ENCODE measurements at places on chromosomes 13 and 19.

DNA sequence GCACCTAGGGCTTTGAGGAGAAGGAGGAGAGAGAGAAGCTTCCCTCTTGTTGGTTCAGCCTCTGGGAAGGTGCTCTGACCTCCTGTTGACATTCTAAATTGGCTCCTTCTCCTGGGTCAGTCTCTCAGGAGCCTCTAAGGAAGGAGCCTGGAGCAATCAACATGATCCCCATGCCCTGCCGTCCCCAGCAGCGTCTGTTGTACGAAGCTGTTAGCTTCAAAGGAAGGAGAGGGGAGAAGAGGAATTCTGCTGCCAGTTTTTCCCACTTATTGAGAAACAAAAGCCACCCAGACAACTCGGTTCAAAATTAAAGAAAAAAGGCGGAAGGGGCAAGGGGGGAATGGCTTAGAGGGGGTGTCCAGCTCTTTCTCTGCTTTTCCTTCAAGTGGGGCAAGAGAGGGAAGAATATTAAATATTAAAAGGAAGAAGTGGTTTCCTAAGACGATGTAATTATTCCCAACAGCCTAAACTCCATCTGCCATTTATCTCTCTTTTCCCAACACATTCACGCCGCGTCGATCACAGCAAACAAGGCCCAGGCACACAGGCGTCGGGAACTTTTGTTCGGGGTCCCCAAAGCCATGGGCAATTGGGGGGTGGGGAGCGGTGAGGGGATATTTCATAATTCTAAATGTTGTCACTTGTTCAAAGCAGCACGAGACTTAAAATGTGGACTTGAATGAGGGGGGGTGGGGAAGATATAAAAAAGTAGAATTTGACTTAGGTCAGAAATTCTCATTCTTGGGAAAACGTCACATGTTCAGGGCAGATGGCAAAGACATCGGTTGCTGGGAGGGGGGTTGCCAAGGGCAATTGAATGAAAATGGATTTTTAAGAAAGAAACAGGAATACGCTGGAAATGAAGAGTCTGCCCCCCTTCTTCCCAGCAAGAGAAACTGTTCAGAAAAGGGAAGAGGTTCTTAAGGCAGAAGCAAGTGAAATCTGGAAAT, 116.8 kb upstream of the CACNA1A start:
- DNase-seq: no peak

DNA sequence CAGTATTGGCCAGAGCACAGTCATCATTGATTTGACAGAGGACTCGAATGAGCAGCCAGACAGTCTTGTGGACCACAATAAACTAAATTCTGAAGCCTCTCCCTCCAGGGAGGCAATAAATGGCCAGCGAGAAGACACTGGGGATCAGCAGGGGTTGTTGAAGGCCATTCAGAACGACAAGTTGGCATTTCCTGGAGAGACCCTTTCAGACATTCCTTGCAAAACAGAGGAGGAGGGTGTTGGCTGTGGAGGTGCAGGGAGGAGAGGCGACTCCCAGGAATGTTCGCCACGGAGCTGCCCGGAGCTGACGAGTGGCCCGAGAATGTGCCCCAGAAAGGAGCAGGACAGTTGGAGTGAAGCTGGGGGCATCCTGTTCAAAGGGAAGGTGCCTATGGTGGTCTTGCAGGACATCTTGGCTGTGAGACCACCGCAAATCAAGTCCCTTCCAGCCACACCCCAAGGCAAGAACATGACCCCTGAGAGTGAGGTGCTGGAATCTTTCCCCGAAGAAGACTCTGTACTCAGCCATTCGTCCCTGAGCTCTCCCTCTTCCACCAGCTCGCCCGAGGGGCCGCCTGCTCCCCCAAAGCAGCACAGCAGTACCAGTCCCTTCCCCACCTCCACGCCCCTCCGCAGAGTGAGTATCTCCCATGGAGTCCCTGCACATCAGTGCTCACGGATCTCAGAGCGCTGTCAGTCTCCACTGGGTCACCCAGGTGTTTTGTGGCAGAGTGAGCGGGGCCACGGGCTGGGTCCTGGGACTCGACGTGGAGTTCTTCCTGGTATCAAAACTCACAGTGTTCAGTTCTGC, 6.9 kb downstream of the CHAF1A start:
- no peak for DNase-seq

DNA sequence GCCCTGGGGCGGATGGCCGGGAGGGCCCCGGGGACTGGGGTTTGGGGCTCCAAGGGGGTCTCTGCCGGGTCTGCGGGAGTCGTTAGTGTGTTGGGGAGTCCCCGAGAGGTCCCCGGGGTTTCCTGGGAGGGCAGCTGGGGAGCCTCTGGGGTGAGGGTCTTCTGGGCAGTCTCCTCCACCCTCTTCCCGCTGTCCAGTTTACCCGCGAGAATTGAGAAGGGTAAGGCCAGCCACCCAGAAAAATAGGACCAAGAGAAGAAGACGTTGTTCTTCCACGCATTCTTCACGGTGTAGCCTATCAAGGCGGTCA, 1.0 kb upstream of the ETFB start:
- DNase-seq: no peak

DNA sequence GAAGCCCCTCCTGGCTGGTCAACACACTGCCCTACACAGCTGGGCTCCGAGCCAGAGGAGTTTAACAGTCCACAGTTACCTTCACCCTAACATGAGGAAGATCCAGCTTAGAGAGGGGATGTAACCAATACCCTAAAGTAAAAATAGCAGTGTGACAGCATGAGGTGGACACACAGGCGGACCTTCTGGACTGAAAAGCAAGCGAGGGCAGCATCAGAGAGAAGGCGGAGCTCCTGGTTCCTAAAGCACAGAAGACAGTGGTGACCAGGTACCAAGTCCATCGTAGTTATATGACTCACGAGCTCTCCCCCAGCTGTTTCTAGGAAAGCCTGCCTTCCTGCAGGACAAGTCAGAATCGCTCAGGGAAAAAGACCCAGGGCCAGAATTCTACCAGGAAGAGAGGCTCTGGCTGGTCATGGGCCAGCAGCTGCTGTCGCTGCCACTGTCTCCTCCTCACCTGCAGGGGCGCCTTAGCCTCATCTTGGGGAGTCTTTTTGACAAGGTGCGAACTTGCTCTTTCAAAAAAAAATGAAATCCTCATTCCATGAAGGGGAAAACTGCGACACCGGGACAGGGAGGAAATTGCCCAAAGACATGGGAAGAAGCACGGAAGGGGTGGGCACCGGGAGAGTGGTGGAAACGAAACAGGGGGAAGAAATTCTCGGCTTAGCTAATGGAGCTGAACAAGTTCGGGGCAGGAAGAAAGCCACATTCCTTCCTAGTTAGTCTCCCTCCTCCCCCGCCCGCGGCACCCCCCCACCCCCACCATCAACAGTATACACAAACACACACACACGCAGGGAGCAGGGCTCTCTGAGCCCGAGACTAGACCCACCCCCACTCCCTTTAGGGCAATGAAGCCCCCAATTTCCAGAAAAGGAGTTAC, 1.7 kb downstream of the ELL start:
- DNase-seq: peak; percentile 41

DNA sequence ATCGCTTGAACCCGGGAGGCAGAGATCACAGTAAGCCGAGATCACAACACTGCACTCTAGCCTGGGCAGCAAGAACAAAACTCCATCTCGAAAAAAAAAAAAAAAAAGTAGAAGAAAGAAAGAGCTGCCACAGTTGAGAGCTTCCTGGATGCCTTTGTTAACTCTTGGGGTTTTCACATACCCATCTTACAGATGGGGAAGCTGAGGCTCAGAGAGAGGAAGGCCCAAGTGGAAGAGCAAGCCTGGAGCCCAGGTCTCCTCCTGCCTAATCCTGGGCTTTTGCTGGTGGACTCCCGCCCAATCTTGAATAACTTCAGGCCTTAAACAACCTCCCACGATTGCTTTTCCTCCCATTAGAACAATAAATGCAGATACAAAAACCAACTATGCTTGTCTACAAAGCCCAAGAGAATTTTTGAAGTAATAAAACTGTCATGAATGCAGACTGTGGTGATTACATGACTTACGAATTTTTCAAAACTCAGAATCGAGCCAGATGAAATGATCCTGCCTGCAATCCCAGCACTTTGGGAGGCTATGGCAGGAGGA, 41.7 kb downstream of the LTBP4 start:
- DNase-seq: no peak

DNA sequence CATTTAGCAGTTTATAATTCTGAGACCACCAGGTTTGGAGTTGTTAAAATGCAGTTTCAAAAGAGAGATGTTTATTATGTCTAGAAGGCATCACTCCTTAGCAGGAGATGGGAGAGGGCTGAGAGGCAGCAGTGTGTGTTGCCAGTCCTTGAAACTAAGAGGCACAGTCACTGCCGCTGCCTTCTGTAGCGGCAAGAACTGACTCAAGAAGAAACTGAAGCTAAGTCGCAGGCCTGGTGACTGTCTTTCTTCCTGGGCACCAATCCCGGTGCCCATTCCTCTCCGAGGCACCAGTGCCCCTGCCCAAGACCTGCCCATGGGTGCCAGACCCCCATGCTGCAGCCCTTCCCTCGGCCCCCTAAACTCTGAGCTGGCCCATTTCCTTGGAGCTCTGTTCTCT, 20.1 kb downstream of the N4BP2L1 start:
- DNase-seq: no peak
